HFFc6 (cell line): ENCODE measurements at places on chromosomes 11 and 22. TPM values are rescaled to one million over a fixed set of nuclear protein-coding genes. Genes with fewer than 3 reads are reported as not detected.

The FAM227A gene
- total RNA-seq: 0.41 to 1.0 TPM (median 0.53 TPM) in 3 replicates

The GLYATL1 gene
- 0.17 to 0.39 TPM (median 0.33 TPM) in 3 replicates for total RNA-seq

The SHANK3 gene
- 0.60 to 0.97 TPM (median 0.87 TPM) in 3 replicates for total RNA-seq

The SPINDOC gene
- total RNA-seq: 24.7 to 32.8 TPM (median 29.6 TPM) in 3 replicates

DNA sequence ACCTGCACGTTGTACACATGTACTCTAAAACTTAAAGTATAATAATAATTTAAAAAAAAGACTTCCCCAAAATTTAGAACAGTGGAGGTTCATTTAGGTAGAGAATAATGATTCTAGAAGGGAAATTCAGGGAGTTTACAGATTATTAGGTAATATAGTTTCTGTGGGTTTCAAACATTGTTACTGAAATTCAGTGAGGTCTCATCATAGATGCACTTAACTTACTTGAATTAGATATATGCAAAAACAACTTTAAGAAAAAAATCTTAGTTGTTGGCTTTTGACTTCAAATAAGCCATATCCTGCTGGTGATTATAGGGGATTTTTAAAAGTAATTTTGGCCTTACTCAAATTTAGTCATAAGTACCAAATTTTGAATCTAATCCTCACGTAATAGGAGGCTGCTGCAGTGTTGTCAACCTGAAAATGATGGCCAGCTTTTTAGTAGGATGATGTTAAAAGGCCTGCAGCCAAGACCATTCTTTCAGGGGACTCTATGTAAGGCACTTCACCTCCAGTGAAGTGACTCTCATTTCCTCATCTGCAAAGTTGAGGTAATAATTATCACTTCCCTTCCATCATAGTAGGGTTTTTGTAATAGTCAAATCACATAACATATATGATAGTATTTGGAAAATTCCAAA, 42.5 kb upstream of the KCNA4 start:
- no peaks in the 10 kb centered on the region for H3K4me1 ChIP-seq
- no peak overlapping the region for H3K27ac ChIP-seq
- H3K36me3 ChIP-seq: no peaks in the 10 kb centered on the region
- H3K4me3 ChIP-seq: no peak overlapping the region

DNA sequence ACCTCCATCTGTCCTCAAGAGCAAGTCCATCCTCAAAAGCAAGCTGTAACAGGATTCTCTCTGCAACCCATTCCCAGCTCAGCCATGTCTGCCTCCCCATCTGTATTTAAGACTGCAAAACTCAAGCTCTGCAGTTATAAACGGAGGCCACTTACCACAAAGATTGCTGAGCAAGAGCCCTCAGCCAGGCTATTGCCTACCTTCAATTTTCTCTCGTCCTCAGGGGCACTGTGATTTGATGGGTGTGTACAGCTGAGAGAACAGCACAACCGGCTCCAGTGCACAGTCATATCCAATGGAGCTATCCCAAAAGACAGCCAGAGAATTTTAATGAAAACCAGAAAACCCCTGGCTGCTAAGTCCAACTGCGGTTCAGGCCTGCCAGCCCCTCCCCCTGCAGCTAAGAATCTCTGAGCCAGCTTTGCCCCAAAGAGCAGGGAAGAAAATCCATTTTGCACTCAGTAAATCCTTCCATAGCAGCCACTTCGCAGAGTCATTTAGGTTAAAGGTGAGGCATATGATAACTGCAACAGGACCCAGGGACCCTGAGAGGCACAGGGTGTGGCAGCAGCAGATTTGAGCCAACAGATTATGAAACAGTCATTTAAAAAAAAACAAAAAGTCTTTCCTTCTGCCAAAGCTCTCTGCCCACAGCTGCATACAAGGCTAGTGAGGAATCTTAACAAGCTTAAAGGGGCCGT, 37.6 kb downstream of the RAB30 start:
- H3K4me1 ChIP-seq: peaks cover 63% of the 10 kb centered on the region
- H3K36me3 ChIP-seq: peaks cover 12% of the 10 kb centered on the region
- peak overlapping the region; percentile 79 for H3K4me3 ChIP-seq
- no peaks in the 10 kb centered on the region for H3K27me3 ChIP-seq
- DNase-seq: peak; percentile 78

DNA sequence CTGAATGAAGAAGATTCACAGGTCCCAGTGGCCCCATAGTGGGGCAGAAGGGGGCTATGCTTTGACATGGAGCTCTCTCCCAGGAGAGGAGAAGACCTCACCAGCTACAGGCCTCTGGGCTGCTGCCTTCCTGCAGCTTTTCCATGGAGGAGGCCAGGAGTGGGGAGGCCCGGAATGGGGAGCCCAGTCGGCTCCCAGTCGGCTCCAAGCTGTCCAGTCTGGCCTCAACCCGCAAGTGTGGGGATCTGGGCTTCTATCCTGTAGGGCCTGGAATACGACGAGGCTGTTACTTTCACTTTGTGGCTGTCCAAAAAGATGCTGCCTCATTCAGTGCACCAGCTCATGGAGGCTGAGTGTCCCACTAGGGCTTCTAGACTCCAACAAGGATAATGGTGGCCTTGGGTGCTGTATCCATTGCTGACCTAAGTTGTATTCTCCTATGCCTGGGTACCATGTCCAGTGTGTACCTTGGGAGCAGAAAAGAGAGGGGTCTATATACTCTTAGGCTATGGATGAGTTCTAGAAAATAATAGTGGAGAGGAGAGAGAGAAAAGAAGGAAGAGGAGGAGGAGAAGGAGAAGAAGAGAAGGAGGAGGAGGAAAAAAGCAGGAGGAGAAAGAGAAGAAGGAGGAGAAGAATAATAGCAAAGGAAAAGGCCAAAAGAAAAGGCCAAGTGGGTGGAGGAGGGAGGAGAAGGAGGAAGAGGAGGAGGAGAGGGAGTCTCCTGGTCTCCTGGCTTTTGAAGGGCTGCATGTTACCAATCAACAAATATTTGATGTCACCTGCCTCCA, 1.1 kb downstream of the MYO18B start:
- H3K4me1 ChIP-seq: peaks cover 26% of the 10 kb centered on the region; the same call in 1 of the 2 replicates
- peak overlapping the region; percentile 18; the same call in 1 of the 2 replicates for H3K4me3 ChIP-seq
- no peaks in the 10 kb centered on the region for H3K27me3 ChIP-seq
- H3K36me3 ChIP-seq: peaks cover 5% of the 10 kb centered on the region

- H3K27me3 ChIP-seq: peaks cover 14% of the 10 kb centered on the region
- H3K4me1 ChIP-seq: peaks cover 7% of the 10 kb centered on the region; the same call in 1 of the 2 replicates
- DNase-seq: no peak
- no peaks in the 10 kb centered on the region for H3K36me3 ChIP-seq
- no peak overlapping the region for H3K4me3 ChIP-seq
Observed at GRCh38 chr22:41780746-41781505, 19.6 kb upstream of the CCDC134 start.

- peaks cover under 1% of the 10 kb centered on the region; the same call in 1 of the 2 replicates for H3K27me3 ChIP-seq
- no peak overlapping the region for H3K4me3 ChIP-seq
- H3K36me3 ChIP-seq: no peaks in the 10 kb centered on the region
- H3K27ac ChIP-seq: no peak overlapping the region
Observed at GRCh38 chr11:65375012-65375411, 7.4 kb downstream of the SLC25A45 start.

- no peak overlapping the region for H3K4me3 ChIP-seq
- no peaks in the 10 kb centered on the region for H3K36me3 ChIP-seq
- H3K4me1 ChIP-seq: peaks cover 6% of the 10 kb centered on the region; the same call in 1 of the 2 replicates
- DNase-seq: peak; percentile 3
Observed at GRCh38 chr11:15886866-15887265, 469.5 kb downstream of the SOX6 start.

DNA sequence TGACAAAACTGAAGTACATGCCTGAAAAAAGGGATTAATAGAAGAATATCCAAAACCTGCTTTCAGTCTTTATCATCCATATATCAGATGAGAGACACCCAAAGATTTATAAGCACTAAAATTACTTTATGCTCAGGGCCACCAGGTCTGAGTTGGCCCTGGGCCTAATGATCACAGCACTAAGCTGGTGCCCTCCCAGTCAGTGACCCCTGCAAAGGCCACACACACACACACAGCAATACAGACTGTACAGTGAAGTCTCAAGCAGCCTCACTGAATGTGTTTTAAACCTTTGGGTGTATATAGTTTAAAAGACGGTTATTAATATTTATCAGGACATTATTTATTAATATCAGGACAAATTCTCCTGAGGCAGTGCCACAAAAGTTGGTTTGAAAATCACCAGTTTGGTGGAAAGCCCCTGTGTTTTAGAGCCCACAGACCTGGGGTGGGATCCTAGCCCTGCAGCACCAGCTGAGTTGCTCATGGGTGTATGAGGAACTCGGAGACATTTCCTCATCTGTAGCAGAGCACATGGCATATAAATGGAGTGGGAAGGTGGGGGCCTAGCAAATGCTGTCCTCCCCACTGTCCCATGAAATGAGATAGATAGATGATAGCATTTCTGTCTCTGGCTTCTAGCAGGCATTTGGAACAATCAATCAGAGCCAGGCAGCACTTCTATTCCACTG, 48.4 kb upstream of the HORMAD2 start:
- H3K36me3 ChIP-seq: peaks cover 4% of the 10 kb centered on the region; the same call in 1 of the 2 replicates
- peaks cover 12% of the 10 kb centered on the region for H3K4me1 ChIP-seq
- H3K27me3 ChIP-seq: no peaks in the 10 kb centered on the region; the same call in 1 of the 2 replicates
- no peak for DNase-seq
- H3K27ac ChIP-seq: no peak overlapping the region

- H3K27ac ChIP-seq: no peak overlapping the region
- H3K36me3 ChIP-seq: no peaks in the 10 kb centered on the region
- no peak overlapping the region for H3K4me3 ChIP-seq
- no peaks in the 10 kb centered on the region for H3K4me1 ChIP-seq
Observed at GRCh38 chr11:5531053-5531831, 14.7 kb upstream of the UBQLNL start.
